ENCODE measurements at places on chromosomes 5 and 9. TPM values are rescaled to one million over a fixed set of nuclear protein-coding genes. Genes with fewer than 3 reads are reported as not detected.

PCDHGC3 gene
- total RNA-seq = 1.1 TPM

PLCXD3 gene
- total RNA-seq = not detected

OBP2B gene
- not detected for total RNA-seq

EIF4EBP3 gene
- total RNA-seq = 8.3 TPM

- no peak for DNase-seq
Observed at GRCh38 chr9:6049798-6050197, 34.4 kb upstream of the RANBP6 start.

DNA sequence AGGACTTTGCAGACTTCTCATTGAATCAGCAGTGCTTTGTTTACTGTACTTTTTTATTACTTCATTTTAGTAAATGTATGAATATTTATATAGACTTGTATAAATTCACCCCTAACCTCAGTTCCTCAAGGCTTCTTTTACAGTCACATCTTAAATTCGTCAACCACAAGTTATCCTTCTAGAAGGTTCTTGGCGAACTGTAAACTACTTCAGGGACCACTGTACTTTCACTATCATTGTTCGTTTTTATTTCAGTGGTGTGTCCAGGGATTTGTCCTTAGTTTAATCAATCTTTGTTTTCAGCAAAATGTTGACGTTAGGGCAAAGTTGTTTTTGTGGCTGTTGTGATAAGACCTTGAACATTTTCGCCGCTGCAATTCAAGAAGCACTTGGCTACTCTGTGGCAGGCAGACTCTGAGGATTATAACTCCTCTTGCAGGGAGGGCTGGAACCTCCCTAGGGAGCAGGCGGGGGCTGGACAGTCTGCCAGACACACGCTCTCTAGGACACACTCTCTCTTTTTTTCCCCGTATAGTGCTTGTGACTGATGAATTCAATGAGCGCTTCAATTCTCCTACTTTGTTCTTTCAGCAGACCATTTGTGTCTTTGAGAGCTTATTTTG is 252.8 kb downstream of the FBXL7 start:
- DNase-seq = no peak

- DNase-seq = no peak
Observed at GRCh38 chr9:16410601-16411280, 459.7 kb downstream of the BNC2 start.

- no peak for DNase-seq
Observed at GRCh38 chr9:99253134-99253533, 31.1 kb downstream of the SEC61B start.
